RWPE1 (cell line): ENCODE measurements at places on chromosomes 16 and 17.

- DNase-seq: no peak
These were observed 32.6 kb downstream of the ZNF469 start for GRCh38 chr16:88415381-88415705.

DNA sequence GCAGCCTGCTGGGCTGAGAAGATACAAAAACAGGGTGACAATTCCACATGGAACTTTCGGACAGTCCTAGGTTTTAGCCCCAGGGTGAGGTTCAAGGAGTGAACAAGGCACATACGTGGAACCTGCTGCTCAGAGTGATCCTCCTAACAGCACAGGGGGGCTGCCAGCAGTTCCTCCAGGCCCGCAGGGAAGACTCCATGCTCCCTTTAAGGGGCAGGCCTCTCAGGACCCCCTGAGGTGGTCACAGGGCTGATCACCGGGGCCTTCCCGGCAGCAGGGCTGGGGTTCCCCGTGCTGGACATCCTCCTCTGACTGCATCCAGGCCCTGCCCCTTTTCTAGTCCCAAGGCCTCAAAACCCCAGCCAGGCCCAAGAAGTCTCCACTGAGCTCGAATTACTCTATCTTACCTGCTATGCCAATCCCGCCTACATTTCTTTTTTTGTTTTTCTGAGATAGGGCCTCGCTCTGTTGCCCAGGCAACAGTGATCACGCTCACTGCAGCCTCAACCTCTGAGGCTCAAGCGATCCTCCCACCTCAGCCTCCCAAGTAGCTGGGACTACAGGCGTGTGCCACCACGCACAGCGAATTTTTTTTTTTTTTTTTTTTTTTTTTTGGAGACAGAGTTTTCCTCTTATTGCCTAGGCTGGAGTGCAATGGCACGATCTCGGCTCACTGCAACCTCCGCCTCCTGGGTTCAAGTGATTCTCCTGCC lies 10.4 kb downstream of the CANT1 start:
- no peak for DNase-seq

GRCh38 chr17:70139449-70139993 lies 29.8 kb upstream of the KCNJ2 start:
- no peak for DNase-seq

GRCh38 chr17:74146196-74146595 lies 57.3 kb upstream of the RPL38 start:
- no peak for DNase-seq

DNA sequence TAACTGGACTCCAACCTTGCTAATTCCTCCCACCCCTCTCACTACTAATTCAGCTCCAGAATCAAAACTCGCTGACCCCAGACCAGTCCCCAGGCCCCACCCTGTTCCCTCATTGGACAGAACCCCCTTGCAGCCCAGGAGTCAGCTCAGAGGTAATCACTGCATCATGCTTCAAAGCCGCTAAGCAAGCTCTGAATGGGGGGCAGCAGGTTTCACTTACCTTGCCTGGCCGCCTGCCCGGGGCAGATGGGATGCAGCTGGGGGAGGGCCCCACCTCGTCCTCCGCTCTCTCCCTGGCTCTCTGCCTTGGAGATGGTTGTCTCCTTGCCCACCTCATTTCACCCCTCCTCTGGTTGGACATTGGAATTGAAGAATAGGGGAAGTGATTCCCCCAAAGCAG lies 4.8 kb upstream of the NGFR start:
- no peak for DNase-seq

DNA sequence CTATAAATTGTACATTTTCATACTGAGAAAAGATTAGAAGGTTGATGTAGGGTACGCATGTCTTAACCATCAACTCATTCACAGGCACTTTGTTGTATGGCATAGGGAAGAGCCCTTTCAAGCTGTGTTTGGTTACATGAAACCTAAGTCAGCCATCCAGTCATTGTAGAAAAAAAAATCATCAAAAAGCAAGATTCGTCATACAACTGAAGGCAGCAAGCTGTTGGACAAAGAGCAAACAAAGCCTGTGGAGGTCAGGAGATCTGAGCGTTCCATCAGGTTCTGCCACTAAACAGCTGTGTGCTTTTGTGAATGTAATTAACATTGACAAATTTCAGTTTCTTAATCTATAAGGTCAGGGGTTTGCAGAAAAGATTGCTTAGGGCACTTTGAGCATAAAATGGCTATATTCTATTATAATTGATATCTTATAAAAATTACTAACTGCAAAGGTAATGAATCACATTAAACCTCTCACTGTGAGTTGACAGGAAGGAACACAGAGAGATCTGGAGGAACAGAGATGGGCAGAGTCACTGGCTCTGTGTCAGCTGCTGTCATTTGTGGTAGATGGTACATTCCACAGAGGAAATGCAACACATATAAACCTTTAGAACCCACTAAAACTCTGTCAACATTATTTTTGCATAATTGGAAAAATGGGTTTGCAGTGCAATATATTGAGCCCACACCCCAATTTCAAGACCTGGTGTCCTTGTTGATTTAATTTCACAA lies 66.3 kb upstream of the MYOCD start:
- DNase-seq: no peak

DNA sequence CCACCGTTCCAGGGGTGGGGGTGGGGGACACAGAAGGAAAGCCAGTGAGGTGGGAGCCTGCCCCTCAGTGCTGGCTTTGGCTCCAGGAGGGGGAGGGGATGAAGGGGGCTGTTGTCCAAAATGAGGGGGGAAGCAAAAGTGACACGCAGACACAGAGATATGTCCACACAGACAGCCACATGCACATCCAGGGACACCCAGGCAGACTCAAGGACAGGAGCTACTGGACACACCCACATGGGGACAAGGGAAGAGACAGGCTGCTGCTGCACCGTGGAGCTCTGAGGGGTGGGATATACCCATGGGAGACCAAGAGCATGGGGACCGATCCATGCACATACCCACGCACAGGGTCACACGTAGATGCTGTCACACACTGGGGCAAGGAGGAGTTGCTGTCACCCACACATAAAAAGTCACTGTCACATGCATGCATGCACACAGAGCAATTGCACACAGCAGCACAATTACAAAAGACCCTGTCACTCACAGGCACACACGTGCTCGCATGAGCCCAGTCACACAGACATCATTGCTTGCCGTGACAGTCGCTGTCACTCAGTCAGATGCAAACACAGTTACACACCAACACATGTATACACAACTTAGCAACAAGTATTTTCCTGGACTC lies 1.3 kb downstream of the THRA start:
- no peak for DNase-seq

- no peak for DNase-seq
These were observed 41.1 kb downstream of the BAHCC1 start for GRCh38 chr17:81436294-81436849.

DNA sequence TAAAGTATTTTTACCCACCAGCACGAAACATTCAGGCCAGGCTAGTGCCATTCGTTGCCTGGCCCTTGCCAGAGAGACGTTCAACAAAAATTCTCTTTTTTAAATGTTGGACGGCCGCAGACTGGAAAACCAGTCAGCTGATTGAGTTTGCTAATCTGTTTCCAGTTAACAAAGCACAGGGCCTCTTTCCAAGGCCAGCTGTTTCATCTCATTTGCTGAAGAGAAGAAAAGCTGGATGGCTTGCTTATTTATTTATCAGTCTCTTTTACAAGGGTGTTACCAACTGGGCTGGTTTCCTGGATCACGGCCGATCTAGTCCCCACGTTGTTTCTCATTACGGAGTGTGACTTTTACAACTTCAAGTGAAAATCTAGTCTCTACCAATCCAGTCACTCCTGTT lies 418.7 kb upstream of the DYNLRB2 start:
- no peak for DNase-seq

GRCh38 chr16:56841659-56842058 lies 23.3 kb upstream of the SLC12A3 start:
- DNase-seq: no peak

- DNase-seq: no peak
These were observed 3.6 kb downstream of the ZNF646 start for GRCh38 chr16:31077592-31078396.

GRCh38 chr16:73531021-73531420 lies 483.1 kb upstream of the ZFHX3 start:
- DNase-seq: no peak

DNA sequence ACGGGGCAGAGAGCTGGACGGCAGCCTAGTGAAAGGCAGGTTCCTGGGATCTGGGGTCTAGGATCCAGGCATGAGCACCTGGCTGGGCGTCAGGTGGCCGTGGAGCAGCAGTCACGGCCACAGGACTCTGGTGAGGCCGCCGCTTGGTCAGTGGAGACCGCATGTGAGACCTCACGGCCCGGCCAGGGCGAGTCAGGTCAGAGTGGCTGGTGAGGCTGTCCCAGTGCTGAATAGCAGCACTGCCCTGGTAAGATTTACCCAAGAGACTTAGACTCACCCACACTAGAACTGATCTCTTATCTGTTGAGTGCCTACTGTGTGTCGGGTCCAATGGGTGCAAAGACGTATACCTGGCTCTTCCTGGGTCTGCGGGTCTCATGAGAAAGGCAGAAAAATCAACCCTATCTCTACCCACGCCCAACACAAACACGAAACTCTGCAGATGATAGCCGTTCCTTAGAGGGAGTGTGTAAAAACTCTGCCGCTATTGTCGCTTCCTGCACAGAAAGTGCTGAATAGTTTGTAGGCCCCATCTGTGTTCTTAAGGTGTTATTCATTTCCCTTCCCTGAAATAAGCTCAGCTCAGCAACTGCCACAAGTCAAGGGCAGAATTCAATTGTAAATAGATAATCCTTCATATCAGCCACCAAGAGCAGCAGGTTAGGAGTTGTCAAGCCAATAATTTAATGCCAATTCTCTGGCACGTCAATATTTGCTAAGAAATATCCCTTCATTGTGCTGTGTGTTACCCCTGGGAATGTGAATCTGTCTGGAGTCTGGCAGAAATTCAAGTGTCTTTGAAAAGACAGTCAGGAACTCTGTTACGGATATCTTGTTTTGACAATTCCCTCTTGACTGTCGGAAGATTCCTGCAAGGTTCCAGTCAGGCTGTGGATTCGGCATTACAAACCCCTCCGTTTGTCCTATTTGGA lies 240.0 kb downstream of the NTN1 start:
- no peak for DNase-seq

GRCh38 chr16:81661082-81661481 lies 118.0 kb upstream of the PLCG2 start:
- no peak for DNase-seq

DNA sequence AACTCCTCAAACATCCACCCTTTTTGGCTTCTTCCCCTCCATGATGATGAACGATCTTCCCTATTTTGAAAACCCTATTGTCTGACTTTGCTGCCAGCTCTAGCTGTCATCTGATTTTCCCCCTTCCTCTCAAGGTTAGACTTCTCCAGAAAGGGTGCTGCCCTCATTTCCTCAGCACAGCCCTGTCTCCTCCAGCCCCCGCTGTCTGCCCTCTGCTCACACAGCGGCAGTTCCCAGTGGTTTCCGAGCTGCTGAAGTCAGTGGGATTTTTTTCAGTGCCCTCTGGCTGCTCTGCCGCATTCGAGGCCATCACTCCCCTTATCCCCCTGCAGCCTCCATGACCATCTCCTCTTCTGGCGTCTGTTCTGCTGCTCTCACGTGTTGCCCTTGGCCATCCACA lies 26.6 kb upstream of the C17orf107 start:
- no peak for DNase-seq

GRCh38 chr17:77746896-77747554 lies 211.5 kb upstream of the TNRC6C start:
- DNase-seq: no peak

DNA sequence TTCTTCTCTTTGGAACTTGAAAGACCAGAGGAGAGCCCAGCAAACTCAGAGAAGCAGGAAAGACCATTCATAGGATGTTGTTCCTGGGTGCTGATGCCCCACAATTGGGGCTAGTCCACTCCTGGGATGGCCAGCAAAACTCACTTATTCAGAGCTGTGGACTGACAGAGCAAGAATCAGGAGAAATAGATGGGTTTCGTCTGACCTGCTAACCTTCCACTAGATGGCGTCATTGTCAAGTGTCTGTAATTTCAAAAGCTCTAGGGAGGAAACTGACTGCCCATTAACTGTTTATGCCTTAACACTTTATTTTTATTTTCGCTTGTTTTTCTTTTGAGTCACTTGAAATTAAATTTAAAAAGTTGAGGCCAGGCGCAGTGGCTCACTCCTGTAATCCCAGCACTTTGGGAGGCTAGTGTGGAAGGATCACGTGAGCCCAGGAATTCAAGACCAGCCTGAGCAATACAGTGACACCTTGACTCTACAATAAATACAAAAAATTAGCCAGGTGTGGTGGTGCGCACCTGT lies 28.7 kb upstream of the MILR1 start:
- peak; percentile 66 for DNase-seq

GRCh38 chr17:57662644-57663308 lies 82.3 kb downstream of the CCDC182 start:
- peak; percentile 98 for DNase-seq

- no peak for DNase-seq
These were observed 42.3 kb downstream of the ABCC12 start for GRCh38 chr16:48113471-48113870.

GRCh38 chr17:28346199-28346580 lies 10.6 kb downstream of the TNFAIP1 start:
- DNase-seq: no peak

GRCh38 chr16:51951668-51952298 lies 595.2 kb downstream of the TOX3 start:
- DNase-seq: no peak

- no peak for DNase-seq
These were observed 595.9 kb downstream of the WWOX start for GRCh38 chr16:78695391-78695790.

- no peak for DNase-seq
These were observed 7.1 kb downstream of the ASB16 start for GRCh38 chr17:44177640-44178039.

DNA sequence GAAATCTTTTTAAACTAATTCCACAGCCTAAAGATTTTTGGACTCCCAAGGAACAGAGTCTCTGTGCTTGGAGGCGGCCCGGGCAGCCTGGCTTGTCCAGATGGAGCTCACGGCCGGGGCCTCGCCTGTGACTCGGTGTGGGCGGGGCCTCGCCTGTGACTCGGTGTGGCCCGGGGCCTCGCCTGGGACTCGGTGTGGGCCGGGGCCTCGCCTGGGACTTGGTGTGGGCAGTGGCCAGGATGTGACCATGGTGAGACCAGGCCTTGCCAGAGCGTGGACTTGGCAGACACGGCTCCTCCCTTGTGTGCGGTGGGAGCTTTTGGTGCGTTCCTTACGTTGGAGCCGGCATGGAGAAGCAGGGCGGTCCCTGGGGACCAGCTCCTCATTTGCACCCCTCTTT lies 92.3 kb downstream of the METRNL start:
- DNase-seq: peak; percentile 19
